B cell (primary cell): ENCODE measurements at places on chromosomes 2 and 18. TPM values are rescaled to one million over a fixed set of nuclear protein-coding genes. Genes with fewer than 3 reads are reported as not detected.

- DNase-seq = no peak
Measured at GRCh38 chr2:73262108-73262651, 22.1 kb downstream of the FBXO41 start.

DNA sequence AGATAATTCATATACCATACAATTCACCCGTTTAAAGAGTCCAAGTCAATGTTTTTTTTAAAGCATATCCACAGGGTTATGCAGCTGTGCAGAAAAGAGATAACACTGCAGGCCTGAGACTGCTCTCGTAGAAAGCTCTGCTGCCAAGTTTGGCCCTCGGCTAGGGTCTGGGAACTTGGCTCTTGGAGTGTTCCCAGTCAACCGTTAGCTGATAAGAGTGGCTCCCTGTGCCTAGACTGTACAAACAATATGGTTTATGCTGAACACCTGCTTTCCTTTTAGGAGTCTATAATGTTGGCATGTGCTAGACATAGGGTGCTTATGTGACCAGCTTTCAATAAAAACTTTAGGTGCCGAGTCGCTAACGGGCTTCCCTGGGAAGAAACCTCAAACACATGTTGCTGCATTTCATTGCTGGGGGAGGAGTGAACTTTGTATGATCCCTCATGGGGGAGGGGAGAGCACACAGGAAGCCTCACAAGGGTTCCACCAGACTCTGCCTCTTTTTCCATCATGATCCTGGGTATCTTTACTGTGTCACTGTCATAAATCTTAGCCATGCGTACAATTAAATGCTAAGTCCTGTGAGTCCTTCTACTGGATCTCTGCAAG, 34.7 kb downstream of the RFX8 start:
- no peak for DNase-seq

GRCh38 chr2:45892425-45892745, 240.9 kb downstream of the PRKCE start:
- DNase-seq = no peak

DNA sequence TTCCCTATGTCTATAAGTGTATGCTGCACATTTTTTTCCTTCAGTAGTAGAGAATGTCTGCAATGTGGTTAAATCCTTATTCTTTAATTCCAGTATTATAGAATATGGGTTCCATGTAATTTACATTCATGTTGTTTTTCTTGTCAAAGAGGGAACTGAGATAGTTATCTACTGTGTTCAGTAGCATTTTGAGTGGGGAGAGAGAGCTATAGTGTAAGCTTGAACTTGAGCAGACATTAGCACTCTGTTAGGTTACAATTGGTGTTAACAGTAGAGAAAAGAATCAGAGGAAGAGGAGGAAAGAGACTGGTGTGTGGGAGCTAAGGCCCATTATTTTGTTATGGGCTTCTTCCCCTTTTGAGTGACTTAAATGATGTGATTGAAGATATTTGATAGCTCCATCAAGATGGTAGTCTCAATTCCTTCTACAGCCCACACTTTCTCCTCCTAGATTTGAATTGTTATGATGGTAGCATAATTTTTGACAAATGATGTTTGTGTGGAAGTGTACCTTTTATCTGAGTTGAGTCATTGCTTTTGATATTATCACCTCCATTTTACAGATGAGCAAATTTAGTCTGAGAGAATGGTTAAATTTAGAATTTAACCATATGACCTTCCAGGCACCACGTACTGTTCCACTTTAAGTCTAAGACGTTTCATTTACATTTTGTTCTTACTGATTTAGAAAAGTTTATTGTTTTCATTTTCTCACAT, 71.3 kb downstream of the FMNL2 start:
- DNase-seq = no peak

DNA sequence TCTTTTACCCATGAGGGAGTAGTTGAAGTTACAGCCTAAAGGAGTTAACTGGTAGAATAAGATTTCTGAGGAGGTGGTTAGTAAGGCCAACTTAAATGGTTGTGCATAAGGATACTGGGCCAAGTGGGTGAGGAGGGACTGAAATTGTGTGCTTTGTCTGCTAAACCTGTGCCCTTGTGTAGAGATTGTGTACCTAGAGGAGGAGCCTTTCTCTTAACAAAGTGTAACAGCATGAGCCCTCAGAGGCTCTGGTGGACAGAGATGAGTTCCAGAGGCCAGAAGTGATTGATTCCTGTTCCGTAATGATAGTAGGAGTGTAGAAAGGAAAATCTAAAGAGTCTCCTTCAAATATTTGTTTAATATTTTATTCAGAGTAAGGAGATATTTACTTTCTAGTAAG, 42.9 kb downstream of the OTX1 start:
- no peak for DNase-seq

GRCh38 chr2:127516041-127516762, 10.1 kb downstream of the IWS1 start:
- no peak for DNase-seq

DNA sequence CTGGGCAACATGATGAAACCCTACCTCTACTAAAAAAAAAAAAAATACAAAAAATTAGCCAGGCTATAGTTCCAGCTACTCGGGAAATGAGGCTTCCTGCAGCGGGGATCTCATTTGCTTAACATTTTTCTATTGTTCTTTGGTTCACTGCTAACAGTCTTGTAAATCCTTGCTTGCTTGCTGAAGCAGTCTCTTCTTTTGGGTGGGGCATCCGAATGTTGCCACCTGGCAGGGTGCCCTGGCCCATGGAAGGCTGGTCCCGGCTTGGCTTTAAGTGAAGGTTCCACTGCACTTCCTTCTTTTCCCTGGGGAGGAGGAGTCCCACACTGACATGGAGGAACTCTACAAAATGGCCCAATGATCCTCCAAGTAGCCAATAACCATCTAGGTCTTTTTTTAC, 6.0 kb upstream of the ANKRD29 start:
- DNase-seq = no peak

DNA sequence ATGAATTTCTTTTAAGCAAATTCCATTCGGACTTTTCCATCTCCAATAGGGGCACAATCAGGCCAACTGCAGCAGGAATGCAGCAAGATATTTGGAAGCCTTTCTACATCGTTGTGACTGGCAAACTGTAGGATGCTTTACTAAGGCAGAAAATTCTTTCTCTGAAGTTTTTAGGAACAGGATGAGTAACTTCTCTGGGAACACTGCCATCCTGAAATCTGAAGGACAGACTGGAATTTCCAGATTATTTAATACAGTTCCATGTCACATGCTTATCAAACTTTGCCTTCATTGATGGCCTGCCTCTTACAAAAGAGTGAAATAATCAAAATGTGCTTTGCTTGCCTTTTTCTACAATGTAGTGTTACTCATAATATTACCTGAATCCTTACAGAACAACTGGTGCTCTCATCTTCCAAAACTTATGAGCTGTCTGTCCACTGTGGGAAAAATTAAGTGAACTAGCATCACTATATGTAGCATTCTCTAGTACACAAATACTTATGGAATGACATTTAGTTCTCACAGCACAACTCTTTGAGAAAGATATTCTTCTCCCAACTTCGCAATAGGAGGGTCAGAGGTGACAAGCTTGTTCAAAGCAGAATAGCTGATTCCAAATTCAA, 32.0 kb upstream of the MAP2 start:
- no peak for DNase-seq

Gene SLC9A4
- total RNA-seq = 0.07 and 0.20 TPM in 2 replicates

DNA sequence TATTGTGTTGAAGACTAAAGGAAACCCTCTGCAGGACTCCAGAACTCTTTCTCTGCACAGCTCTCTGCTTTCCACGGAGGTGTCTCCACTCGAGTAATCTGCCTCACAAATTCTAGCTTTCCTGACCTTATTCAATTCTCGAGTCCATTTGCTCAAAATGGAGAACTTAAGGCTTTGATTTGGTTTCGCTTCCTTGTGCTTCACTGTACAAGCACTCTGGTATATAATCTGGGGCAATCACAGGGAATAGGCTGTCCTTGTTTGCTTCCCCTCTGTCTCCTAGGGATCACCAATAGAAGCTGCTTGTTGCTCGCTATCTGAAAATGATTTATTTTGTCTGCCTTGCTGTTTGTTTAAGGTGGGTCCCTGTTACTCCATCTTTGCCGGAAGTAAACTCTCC, 129.1 kb upstream of the DOCK10 start:
- no peak for DNase-seq

- peak; percentile 88 for DNase-seq
Measured at GRCh38 chr2:63841254-63842022, at the start of gene UGP2. TSS of gene UGP2 (plus strand) at chr2:63841896. CDS start at chr2:63842186, 290 bp downstream.

Gene TUBA4B
- total RNA-seq = not detected in 2 replicates
